ENCODE measurements at places on chromosomes 3 and 15.

DNA sequence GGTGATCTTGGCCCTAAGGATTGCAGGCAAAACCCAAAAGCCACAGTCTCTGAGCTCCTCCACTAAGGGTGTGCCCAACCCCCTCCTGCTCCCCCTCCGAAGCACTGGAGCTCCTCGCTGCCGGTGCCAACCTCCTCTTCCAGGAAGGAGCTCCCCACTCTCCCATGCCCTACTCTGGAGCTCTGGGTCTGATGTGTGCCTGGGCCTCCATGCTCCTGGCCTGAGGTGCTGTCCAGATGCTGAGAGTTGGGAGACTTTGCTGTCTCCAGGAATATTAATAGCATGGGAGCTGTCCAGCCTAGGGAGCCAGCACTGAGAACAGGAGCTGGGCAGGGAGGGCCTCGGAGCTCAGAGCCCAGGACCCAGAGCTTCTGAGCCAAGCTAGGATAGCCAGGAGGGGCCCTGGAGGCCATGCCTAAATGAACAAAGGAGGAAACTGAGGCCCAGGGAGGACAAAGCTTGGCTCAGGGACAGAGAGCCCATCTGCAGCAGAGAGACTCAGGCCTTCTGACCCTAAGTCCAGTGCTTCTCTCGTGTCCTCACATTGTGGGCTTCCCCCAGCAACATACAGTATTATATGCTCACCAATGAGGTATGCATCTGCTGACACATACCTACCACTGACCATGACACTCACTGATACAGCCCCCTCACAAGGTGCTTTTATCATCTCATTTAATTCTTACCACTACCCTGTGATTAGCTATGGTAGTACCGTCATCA, 36.9 kb upstream of the HERC1 start:
- no peak for DNase-seq

DNA sequence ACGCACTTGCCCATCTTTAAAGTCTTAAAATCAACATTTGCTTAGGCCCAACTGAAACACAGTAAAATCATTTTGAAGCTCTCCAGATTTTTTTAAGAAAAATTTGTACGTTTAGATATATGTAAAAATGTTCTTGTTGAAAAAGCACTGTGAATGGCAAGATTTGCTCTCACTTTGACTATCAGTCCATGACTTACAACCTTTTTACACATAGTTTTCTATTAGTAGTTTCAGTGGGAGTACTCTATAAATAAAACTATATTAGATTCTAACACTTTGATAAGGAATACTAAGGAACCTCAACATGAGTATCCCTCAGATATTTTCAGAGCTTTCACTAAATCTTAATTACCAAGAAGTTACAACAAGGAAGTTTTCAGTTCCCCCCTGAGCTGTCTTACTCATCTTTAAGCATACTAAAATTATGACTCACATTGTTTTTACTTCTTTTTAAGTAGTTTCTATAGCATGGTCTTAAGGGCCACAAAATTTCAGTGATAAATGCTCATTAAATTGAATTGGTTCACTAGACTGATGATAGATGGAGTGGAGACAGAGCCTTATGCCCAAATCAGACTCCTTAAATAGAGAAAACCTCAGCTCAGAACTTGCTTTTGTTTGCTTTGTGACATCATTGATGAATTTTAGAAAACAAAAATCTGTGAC, 31.6 kb upstream of the RAP2B start:
- no peak for DNase-seq

GRCh38 chr3:3468596-3468995, 289.1 kb upstream of the CRBN start:
- DNase-seq: no peak

DNA sequence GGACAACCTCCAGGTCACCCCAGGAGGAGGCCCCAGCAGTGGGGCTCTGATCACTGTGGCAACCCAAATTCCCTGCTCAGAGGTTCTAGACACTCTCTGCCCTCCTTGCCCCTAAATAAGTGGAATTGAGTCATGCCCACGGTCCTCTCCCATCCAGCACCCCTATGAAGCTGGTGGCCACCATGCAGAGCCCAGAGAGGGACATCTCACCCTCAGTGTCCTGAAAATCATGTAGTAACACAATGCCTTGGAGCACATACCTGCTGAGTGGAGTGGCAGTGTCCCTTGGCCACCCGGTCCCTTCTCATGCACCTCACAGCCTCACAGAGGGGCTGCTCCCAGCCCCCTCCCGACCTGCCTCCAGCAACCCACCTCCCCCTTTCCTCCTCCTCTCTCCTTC, 114.3 kb upstream of the MEF2A start:
- no peak for DNase-seq

GRCh38 chr3:58707390-58707930, 40.9 kb upstream of the FAM3D start:
- DNase-seq: no peak

GRCh38 chr3:31262201-31262600, 270.5 kb upstream of the STT3B start:
- no peak for DNase-seq

GRCh38 chr3:101942356-101942755, 93.0 kb downstream of the NFKBIZ start:
- DNase-seq: no peak

DNA sequence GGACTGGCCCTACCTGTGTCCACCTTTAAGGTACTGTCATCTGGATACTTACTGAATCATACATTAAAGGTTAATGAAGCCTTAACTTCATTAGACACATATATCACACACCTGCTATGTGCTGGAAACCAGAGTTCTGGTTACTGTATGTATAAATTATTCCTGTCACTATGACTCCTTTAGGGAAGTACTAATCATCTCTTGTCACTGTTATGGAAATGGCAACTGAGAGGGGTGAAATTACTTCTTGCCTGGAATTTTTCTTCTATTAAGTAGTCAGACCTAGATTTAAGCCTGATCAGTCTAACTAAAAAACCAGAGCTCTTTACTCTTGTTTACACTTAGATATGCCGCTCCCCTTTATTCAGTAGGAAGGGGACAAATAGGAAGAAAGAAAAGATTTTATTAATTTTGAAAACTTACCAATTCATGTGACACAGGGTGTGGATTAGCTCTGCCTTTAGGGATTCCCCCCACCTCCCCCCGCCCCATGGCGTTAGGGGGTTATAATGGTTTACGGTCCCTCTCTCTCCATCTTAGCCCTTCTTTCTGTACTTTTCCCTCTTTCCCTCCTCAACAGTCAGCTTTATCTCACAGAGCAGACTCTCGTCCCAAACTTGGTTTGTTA, 152.5 kb downstream of the KLHL25 start:
- no peak for DNase-seq

DNA sequence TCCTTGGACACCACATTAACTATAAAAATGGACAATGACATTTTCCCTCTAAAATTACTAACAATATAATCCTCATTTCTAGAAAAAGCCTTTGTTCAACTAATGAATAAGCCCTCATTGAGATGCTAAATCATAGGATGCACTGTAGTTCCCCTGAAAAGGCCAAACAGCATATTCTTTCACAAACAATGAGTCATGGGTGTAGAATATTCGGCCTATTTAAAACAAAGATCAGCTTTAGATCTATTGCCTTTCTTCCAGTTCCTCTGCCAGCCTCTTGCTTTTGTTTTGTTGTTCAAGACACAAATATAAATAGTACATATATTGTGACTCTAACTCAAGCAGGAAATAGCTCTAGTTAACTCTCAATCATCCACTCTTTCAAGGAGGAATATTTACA, 82.5 kb downstream of the ADAM10 start:
- no peak for DNase-seq

DNA sequence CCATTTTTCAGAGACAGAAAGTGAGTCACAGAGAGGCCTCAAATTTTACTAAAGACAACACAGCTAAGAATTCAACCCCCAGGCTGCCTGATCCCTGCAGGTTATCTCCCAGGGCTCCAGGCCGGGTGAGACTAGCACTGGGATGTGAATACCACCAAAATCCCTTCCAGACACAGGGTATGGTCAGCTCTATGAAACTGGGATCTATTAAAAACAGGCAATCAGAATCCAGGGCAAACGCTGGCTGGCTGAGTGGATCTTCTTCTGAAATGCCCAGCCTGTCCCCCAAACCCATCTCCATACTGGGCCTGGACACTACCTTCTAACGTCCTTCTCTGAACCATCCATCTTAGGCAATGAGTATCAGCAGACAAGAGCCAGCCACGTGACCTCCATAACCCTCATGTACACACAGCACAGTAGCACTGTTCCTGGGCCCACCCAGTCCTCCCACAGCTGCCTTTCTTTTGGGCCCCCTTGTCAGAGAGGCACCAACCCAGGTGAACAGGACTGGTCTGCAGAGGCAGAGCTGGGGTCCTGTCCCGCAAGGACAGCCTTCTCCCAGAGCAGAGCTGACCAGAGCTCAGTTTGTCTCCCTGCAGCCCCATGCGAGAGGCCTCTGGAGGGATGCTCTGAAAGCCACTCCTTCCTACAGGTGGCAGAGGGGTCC, 1.9 kb downstream of the RAB6B start:
- no peak for DNase-seq

GRCh38 chr3:53700441-53700840, 145.8 kb downstream of the CHDH start:
- no peak for DNase-seq

GRCh38 chr3:152860736-152861135, 25.8 kb downstream of the P2RY1 start:
- no peak for DNase-seq

DNA sequence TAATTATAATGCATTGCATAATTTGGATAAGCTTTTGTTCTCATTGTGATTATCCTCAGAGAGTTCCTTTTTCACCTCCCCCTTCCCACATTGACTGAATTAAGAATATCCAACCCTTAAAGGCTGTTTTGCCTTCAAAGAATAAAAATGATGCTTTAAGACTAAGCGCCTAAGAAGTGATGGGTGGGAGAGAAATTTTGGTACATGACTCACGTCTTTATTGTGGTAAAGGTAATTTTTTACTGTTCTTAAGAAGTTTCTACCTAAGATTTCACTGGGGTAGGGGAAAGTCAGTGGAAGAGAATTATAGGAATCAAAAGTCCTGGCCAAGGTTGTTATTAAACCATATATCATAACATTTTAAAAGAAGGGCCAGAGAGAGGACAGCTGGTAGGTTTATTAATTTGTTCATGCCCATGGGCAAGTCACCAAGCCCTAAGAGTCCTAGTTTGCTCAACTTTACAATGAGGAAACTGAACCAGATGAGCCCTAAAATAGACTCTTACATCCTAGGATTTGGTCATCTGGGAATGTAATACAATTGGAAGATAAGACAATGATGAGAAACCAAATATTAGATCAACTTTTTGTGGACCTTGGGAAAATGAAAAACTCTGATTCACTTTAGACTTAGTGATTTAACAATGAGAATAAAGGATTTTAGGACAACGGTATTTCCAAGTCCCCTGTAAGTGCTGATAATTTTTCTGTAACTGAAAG, 101.1 kb upstream of the RASGRP1 start:
- DNase-seq: no peak

GRCh38 chr15:89999676-90000185, 1.4 kb upstream of the ZNF710 start:
- no peak for DNase-seq

- DNase-seq: no peak
Observed at GRCh38 chr3:25683882-25684281, 19.2 kb upstream of the TOP2B start.

DNA sequence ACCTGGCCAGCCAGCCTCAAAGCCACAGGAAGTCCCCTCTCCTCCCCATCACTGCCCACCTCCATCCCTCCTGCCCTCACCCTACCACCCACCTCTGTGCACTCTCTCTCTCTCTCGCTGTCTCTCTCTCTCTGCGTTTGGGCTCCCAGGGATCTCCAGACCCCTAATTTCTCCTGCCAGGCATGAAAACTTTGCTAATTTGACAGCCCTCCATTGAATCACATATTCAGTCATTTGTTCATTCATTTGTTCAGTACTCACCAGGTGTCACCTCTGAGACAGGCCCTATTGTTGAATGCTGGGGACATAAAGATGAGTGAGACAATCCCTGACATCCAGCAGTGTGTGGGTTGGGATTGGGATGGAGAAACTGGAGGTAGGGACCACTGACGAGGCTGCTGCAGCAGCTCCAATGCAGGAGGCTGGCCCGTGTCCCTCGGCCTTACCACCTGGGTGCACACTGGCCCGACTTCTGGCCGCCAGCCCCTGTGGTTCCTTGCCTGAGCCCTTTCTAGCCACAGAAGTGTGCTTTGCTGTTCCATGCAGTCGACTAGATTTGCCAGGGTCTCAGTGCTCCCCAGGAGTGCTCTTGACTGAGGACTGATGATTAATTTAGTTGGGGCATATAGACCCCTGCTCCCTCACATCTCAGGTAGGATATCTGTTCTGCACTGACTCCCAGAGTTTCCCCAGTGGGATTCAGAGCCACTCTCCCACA, 38.6 kb upstream of the TSEN2 start:
- DNase-seq: no peak

GRCh38 chr3:116473602-116474001, 28.3 kb upstream of the LSAMP start:
- peak; percentile 44 for DNase-seq

- DNase-seq: no peak
Observed at GRCh38 chr15:50330921-50331320, 24.1 kb downstream of the GABPB1 start.

DNA sequence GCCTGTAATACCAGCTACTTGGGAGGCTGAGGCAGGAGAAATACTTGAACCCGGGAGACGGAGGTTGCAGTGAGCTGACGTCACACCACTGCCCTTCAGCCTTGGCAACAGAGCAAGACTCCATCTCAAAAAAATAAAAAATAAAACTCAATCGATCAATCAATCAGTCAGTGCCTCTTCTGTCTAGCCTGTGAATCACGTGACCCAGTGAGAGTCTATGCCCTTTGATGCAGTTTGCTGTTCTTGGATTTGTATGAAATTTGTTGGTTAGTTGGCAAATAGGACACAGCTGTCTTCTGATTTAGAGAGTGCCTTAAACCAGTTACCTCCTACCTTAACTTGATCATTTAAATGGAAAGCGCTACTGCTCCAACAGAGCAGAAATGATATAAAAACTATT, 3.6 kb upstream of the RBMS3 start:
- DNase-seq: no peak

DNA sequence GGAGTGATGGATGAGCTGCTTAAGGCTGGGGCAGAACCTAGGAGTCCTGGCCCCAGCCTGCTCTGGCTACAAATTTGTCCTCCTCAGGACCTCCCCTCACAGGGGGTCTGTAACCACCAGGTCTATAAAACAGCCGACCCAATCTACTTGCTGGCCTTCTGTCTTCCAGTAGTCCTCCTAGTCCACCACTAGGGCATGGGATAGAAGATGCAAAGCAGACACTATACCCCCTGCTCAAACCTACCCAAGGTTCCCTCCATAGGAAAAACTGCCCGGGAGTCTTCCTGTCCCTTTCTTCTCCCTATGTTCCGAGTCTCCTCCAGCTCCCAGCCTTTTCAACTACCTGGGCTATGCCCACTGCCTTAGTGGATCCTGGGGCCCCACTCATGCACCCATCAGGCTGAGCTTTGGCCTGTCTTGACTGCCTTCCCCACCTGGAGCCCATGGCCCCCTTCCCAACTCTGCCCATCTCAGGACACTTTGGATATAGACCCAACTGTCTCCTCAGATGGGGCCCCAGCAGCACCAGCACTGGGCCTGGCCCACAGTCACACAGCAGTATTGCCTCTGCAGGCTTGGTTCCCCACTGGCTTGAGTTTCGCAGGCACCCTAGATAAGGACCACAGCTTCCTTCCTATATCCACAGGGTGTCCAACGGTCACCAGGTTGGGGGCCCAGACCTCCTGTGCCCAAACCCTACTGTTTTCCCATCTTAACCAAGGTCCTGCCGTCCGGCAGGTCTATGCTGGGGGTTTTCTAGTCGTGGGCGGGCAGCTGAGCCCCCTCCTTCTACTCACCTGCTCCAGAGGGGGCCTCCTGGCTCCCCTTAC, 1.1 kb downstream of the HYAL3 start:
- no peak for DNase-seq

GRCh38 chr15:20295238-20295811, 246.3 kb downstream of the GOLGA6L6 start:
- no peak for DNase-seq
